ENCODE measurements at places on chromosomes 7 and 10.

GRCh38 chr10:110273474-110273873 is 31.2 kb downstream of the SMNDC1 start:
- DNase-seq: no peak

DNA sequence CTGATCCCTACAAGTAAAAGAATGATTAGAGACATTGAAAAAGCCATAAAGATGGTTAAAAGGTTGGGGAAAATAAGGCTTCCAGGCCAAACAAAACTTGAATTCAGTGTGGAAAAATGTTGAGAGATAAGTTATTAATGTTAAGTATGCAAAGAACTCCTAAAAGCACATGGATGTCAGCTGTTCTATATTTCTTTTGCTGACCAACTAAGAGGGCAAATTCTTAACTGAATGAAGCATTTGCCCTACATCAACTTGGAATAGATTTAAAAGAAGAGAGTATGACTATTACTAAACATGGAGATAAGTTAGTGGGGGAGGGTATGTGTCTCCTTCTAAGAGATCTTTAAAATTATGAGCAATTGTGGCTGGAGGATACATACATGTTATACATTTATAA is 124.8 kb downstream of the KIAA1217 start:
- no peak for DNase-seq

- no peak for DNase-seq
These were observed 46.7 kb downstream of the PARD3 start for GRCh38 chr10:34768261-34768971.

DNA sequence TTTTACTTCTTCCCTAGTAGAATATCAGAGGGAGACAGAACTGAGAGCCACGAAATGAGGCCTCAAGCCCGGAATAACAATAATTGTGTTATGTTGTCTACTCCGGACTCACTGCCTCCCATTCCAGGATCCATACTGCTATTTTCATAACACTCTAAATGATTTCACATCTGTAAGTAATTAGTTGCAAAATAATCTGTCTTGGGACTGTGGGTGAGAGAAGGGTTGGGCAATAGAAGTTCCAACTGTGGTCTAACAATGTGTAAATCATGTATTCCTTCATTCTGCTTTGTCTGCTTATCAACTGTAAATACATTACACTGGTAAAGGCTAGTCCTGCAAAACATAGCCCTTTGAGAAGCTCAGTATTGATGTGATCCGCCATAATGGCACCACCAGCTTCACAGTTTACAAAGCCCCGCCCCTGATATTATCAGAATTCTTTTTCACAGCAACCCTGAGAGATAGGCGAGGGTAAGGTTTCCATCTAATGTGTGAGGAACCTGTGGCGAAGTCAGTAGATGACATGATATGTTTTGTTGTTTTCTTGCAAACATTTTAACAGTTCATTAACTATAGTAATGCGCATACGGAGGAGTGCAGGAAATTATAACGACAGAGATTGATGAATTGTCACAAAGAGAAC is 265.7 kb upstream of the BMPER start:
- no peak for DNase-seq
